ENCODE measurements at places on chromosomes 12 and 14.

GRCh38 chr12:57844709-57845477 lies 1.6 kb downstream of the CTDSP2 start:
- peak; percentile 31 for DNase-seq

DNA sequence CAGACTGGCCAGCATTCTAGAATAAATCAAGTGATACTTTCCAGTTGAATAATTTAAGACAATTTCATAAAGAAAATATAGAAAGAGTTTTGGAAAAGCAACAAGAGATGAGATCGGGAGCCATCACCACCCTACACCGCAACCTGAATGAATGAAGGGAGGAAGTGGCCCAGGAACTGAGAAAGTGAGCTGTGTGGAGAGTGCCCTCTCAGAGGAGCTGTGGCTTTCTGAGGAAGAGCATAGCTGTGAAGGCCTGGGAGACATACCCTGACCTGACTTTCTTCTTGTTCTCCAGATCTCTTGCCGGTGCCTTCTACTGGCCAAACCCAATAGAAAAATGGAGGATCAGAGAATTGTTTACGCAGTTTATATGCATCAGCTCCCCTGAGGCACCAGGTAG lies 79.3 kb upstream of the TSPAN8 start:
- DNase-seq, result no peak

DNA sequence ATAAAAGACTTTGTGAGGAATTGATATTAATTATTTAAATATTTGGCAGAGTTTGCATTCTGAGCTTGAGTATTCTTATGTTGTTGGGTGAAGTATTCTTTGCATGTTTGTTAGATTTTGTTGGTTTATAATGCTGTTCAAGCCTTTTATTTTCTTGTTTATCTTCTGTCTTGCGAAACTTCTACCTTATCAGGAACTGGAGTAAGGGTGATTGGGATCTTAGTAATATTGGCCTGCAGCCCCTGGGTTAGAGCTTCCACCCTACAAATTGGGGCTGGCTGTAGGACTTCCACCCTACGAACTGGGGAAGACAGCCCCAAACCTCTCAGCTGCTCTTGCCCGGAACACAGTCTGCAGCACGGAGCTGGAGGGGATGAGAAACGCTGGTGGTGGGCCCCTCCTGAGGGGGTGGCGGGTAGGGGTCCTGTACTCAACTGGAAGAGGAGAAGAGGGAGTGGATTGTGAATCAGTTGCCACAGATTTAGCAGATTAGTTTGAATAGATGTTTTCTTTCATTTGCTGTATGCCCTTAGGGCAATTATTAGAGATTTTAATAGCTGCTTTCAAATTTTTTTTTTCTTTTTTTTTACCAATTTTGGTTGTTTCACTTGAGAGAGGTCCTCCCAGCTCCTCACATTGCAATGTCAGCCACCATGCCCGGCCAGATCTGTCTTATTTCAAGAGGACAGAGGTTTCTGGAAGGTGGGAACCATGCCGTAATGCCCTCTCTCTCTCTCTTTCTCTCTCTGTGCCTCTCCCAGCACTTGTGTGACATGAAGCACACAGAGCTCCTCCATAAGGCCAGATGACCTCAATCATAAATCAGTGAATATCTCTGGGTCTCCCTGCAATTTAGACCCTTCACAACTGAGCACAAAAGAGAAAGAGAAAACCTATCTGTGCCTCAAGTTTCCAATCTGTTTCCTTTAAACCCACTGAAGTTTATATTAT lies 123.4 kb downstream of the DICER1 start:
- DNase-seq, result no peak

DNA sequence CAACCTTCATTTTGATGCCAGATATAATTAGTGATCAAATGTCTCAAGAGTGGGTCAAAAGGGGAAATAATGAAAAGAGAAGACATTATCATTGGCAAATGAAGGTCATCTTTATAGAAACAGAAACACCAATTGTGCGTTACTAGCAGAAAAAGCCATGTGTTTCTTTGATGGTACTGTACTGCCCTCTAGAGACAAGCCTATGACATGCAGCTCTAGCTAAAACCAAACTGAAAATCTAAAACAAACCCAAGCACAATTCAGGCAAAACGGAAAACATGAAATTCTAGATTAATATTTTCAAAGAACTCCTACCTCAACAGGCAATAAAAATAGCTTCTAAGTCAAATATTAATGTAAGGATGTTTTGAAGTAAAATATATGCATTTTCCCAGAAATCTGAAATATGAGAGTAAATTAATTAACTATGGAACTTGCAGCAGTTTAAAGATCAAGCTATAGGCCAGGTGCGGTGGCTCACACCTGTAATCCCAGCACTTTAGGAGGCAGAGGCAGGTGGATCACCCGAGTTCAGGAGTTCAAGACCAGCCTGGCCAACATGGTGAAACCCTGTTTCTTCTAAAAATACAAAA lies 115.4 kb downstream of the KLHL28 start:
- DNase-seq, result peak; percentile 46

- no peak for DNase-seq
Observed at GRCh38 chr12:131505561-131505960, 205.3 kb upstream of the SFSWAP start.

All from activated CD4-positive, alpha-beta T cell treated with anti-CD3 and anti-CD28 coated beads, Interleukin-2, Interleukin-4, amounts not matched to agents 100 ng/mL and 50 ng/mL, durations not matched to agents 16 hours and 8 hours (primary cell).